DMS53 (cell line): ENCODE measurements at places on chromosomes 7 and 10.

DNA sequence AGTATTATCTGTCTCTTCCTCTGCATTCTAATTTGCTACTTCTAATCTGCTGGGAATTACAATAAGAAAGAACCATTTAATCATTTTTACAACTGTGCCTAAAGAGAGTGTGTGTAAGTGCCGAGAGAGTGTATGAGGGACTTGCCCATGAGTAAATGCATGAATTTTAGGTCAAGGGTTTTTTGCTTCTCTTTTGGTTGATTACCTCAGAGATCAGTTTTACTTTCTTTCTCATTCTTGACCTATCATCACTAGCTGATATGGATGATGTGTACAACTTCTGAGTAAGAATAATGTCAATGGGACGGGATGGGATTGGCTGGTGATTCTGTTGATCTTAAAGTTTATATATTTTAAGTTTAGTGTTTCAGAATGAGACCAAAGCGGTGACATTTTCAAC, 47.8 kb downstream of the IKZF1 start:
- DNase-seq: no peak

DNA sequence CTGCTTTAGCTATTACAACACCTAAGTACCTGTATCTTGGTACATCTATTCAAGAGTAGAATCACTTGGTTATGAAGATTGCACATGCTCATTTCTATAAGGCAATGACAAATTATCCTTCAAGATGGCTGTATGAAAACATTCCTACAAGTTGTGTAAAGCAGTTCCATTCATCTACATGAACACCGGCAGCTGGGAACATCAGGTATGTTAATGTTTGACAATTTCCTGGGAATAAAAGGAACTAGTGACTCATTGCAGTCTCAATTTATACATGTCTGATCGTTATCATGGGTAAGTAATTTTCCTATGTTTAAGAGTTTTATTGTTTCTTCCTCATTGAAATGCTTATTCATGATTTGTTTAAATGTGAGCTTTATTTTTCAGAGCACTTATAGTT, 203.2 kb upstream of the SEMA3E start:
- DNase-seq: peak; percentile 69

- DNase-seq: no peak
These were observed 176.0 kb downstream of the NOC3L start for GRCh38 chr10:94186722-94187121.

DNA sequence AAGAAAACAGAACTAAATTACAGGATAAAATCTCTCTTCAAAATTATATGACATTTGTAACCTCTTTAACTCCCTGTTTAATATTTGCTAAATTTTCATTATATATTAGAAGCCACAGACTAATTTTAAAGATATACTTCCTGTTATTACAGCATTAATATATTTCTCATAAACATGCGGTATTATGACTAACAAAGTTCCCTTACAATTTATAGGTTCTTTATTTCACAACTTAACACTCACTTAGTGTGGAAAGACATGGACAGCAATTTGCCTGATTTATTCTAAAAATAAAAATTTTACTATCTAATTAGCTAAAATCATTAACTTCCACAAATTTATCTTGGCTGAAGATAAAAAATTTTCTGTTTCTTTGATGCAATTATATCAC, 29.0 kb downstream of the CTNNA3 start:
- no peak for DNase-seq

DNA sequence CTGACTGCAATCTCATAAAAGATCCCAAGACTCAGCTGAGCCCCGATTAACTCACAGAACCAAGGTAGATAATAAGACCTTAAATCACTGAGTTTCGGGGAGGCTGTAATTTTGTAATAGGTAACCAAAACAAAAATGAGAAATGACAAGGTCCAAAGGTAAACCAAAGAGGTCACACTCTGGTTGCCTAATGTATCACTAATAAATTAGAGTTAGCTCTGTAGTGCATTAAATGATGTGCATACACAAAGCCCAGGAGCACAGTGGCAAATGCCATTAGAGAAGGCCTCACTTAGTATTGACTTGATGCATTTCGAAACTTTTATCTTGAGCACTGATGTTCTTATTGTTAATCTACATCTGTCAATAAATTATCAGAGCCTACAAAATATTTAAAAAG, 237.7 kb upstream of the CCDC6 start:
- no peak for DNase-seq
